ENCODE measurements at places on chromosomes 12 and 14.

GRCh38 chr14:55206175-55206693 lies 14.8 kb upstream of the DLGAP5 start:
- DNase-seq, result no peak

DNA sequence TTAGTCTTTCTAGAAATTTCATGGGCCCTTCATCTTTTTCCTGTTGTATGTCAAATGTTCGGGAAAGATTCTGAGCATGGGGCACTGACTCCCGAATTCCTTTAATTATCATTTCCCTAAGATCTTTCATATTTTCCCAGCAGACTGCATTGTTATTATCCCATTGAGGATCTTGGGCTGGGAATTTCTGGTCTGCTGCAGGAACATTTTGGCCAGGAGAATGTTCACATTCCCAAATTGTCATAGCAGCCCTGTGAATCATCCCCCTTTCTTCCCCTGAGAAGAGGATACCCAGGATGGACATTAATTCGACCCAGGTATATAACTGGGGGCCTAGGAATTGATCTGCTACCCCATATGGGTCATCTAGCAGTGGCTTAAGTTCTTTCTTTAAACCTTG lies 112.5 kb downstream of the RIN3 start:
- DNase-seq, result no peak

DNA sequence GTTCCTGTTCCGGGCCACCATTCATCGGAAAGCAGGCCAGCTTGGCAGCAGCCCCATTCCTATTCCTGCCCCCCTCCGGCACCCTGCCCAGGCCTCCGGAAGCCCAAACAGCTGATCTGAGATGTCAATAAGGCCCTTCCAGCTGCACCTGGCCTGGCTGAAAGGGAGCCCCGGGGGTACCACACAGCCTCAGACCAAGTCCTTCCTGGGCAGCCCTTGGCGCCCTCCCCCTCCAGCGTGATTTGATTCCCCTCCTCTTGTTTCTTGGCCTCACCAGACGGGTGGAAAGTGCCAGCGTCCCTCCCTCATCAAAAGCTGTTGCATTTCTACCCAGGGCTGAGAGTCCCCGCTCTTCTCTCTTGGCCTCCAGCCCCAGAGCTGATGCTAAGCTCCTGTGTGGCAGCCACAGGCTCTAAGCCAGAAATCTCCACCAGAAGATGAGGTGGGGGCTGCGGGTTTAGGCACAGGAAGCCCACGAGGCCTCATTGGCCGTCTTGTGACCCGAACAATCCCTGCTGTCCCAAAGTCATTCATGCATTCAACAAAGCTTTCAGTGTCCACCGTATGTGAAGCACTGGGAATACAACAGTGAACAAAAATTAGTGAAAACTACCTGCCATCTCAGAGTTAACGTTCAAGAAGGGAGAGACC lies 215.4 kb downstream of the SLC41A2 start:
- no peak for DNase-seq

- no peak for DNase-seq
Observed at GRCh38 chr14:22981876-22982476, 375 bp downstream of the AJUBA start.

DNA sequence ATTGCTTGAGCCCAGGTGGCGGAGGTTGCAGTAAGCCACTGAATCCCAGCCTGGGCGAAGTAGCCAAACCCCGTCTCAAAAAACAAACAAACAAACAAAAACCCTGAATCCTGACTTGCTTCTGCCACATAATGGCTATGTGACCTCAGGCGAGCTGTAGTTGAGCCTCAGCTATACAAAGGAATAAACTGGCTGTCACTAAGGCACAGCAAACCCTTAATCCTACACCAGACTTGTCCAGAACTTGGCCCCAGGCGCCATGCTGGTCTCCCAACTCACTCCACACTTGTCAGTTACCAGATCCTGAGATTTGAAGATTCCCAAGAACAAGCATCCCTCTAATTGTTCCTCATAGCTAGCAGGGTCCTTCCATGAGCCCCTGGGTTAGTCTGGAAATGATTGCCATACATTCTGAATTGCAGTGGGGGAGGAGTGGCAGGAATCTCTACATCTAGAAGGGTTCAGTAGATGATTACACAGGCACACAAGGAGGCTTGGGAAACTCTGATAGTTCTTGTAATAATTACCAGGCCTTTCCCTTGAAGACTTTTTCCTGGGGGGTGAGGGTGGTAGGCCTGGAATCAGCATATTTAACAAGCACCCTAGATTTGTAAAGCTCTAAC lies 9.9 kb downstream of the MAP3K12 start:
- DNase-seq, result no peak

- DNase-seq, result no peak
Observed at GRCh38 chr14:100165831-100166440, 6.5 kb upstream of the DEGS2 start.
